ENCODE measurements at places on chromosomes 13 and 19.

DNA sequence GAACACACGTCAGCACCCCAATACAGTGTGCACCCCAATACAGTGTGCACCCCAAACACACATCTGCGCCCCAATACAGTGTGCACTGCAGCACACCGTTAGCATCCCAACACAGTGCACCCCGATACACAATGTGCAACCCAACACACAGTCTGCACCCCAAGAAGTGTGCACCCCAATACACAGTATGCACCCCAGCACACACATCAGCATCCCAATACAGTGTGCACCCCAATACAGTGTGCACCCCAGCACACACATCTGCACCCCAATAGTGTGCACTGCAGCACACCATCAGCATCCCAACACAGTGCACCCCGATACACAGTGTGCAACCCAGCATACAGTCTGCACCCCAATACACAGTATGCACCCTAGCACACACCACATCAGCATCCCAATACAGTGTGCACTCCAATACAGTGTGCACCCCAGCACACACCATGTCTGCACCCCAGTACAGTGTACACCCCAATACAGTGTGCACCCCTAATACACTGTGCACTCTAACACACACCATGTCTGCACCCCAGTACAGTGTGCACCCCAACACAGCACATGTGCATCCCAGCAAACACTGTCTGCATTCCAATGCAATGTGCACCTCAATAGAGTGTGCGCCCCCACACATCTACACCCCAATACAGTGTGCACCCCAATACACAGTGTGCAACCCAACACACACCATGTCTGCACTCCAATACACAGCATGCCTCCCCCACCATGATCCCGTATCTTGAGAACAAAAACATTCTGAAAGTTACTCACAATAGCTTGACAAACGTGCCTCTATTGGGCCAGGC, 855 bp upstream of the CARS2 start:
- DNase-seq = no peak

- DNase-seq = no peak
These were observed 117.1 kb upstream of the ZNF91 start for GRCh38 chr19:23512151-23512925.

GRCh38 chr19:35011091-35011689, 11.1 kb downstream of the GRAMD1A start:
- no peak for DNase-seq

DNA sequence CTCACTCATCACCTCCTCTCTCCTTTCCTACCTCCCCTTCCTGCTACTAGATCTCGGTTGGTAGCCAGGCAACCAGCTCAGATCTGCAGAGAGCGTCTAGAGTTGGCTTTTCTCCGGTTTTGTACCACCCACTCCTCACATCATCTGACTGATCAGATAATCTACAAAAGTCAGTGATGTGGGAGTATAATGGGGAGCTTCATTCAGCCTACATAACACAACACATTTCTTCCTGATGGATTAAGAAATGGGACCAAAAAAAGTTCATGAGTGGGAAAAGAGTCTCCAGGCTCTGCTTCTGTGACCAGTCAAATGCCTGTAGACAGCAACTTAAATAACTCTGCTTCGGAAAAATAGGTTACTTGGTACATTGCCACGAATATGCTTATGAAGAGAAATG, 279.8 kb downstream of the DCLK1 start:
- no peak for DNase-seq

Measured in NCI-H1417 treated with DMSO at 0.1 percent for 48 hours (cell line).